ENCODE measurements at places on chromosomes 2 and 18.

GRCh38 chr2:2254206-2254605, 76.9 kb downstream of the MYT1L start:
- no peak for DNase-seq

- no peak for DNase-seq
Observed at GRCh38 chr18:22814329-22814703, 118.8 kb upstream of the RBBP8 start.

DNA sequence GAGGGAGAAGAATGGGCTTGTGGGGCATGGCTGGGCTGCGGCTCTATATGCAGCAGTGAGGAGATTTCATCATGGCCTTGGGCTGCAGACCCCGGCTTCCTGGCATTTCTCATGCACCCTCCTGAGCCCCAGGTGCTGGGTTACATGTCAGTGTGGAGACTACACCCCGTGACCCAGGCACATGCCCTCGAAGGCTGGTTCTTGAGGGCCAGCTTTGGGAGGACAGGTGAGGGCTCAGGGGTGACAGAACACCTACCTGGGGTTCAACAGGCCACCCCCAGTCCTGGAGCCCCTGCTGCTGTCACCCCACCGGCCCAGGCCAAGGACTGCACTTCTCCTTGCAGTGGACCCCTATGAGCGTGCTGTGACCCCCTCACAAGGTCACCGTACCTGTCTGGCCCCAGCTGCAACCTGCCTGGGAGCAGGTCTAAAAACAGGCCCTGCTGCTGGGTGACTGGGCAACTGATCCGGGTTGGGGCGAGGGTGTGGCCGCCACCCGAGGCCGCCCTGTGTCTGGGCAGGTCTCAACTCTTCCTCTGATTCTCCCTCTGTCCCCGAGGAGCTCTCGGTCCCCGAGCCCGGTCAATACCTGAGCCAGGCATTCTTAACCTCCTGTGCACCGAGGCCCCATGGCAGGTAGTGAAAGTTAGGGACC, 94.8 kb upstream of the OTOS start:
- no peak for DNase-seq

DNA sequence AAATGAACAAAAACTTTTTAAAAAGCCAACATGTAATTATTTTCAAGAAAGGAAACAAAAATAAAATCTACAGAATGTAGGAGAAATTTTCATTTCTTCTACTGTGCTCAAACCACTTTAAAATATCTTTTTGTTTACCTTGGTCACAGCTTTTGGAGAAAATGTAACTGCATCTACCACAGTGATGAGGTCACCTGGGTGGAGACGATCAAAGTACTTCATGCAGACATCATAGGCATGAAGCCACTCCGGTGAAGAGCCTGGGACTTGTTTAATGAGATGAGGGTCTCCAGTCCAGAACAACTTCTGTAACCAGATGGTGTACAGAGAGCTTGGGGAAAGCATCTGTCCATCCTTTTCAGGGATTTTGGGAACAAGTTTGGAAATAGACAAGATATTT, 285.8 kb downstream of the NBAS start:
- no peak for DNase-seq

GRCh38 chr18:9096685-9097084, 5.8 kb upstream of the NDUFV2 start:
- DNase-seq = no peak

GRCh38 chr18:57443247-57443646, 8.1 kb downstream of the ONECUT2 start:
- DNase-seq = no peak

DNA sequence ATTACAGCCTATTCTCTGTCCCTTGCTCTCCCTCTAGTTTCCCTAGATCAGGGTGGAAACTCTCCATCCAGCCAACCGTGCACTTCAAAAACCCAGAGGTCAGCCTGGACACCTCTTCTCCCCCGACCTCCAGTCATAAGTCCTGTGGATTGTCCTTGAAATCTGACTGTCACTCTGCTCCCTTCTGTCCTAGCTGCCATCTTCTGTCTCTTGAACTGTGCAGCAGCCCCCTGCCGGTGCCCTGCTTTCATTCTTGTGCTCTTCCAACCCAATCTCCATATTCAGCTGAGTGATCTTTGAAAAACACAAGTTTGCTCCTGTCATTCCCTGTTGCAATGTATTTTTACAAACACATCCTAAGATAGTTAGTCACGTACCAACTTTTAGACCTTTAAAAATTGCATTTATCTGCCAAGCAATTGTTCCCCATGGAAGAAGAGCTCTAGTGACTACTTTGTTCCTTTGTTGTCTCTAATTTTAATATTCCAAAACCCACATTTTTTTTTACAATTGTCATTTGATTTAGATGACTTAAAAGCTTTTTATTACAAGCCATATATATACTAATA, 254.3 kb downstream of the CAMKMT start:
- DNase-seq = no peak

GRCh38 chr2:83067947-83068346, 1391.1 kb downstream of the SUCLG1 start:
- no peak for DNase-seq

- no peak for DNase-seq
Observed at GRCh38 chr2:125696560-125696959, 959.4 kb upstream of the GYPC start.

GRCh38 chr2:240507060-240507777, 50.6 kb downstream of the ANKMY1 start:
- DNase-seq = no peak

DNA sequence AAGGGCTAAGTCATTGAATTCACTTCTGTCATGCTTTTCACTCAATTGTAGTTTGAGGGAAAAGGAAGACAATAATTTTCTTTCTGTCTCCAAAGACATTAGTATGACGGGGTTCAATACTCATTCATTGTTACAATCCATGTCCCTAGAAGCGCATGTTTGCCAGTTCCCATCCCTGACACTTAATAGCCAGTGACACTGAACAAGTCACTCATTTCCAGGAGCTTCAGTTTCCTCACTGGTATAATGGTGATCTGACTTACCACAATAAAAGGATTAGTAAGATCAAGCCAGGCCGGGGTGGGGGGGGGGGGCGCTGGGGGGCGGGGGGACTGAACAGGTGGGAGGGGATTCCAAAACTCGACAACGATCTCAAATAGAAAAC, 144.8 kb upstream of the MAP3K20 start:
- no peak for DNase-seq

DNA sequence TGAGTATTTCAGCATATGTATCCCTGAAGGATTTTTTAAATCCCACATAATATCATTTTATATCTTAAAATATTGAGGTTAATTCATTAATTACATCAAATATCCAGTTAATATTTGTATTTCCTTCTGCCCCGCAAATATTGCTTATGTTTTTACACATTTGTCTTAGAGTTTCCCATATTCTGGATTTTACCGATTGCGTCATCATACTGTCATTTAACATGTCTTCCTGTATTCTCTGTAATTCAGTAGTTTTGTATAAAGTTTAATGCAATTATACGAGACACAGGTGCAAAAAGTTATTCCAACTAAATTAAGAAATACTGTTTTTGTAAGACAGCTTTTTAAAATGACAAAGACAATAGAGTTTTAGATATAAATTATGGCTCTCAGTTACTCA, 33.5 kb upstream of the UBXN4 start:
- no peak for DNase-seq

GRCh38 chr18:80000877-80001276, 12.5 kb upstream of the TXNL4A start:
- DNase-seq = no peak

- DNase-seq = no peak
Observed at GRCh38 chr18:62904396-62905285, 189.3 kb downstream of the PHLPP1 start.

GRCh38 chr2:233006648-233007047, 6.4 kb downstream of the NGEF start:
- DNase-seq = no peak

GRCh38 chr2:67522148-67522547, 125.0 kb downstream of the ETAA1 start:
- DNase-seq = no peak

DNA sequence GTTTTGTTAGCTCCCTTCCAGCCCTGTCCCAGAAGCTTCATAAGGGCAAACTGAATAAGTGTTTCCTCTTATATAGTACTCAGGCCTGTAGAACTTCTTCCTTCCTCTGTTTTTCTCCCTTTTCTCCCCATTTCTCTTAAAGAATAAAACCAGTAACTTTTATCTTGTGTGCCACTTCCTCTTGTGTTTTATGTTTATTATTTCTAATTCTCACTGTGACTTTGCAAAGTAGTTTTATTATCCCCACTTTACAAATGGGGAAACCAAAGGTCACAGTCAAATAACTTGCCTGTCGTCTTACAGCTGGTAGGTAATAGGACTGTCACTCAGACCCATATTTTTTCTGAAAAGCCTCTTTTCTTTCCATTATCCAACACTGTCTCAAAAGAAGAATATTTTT, 42.4 kb downstream of the RBBP8 start:
- no peak for DNase-seq

- no peak for DNase-seq
Observed at GRCh38 chr2:180901331-180901730, 79.1 kb upstream of the UBE2E3 start.

- DNase-seq = no peak
Observed at GRCh38 chr2:97645112-97645694, 659 bp upstream of the COX5B start.

- DNase-seq = no peak
Observed at GRCh38 chr2:46239847-46240181, 57.4 kb upstream of the EPAS1 start.

DNA sequence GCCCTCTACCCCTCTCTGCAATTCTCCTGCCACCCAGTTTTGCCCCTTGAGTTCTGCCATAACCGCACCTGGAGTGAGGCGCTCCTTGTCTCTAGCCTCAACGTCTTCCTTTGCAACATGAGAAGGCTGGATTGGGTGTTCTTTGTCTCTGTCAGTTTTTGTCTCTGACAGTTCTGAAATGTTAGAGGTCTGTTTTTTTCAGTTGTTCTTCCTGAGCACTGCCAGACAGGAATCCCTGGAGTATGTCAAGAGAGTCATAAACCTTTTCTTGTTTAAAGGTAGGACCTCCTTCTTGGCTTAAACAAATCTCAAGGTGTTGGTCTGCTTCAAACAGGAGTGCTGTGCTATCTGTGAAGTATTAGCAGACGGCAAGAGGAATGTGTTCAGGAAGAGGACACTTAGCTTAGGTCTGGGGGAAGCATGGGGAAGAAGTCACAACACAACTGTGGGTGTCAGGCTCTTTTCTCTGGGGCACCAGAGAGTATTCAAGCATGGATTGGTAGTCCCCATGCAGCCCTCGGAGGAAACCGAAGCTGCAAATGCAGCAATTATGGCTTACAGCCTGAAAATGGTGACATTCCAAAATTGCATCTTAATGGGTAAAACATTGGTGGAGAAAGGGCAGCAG, 32.3 kb downstream of the AFF3 start:
- no peak for DNase-seq

DNA sequence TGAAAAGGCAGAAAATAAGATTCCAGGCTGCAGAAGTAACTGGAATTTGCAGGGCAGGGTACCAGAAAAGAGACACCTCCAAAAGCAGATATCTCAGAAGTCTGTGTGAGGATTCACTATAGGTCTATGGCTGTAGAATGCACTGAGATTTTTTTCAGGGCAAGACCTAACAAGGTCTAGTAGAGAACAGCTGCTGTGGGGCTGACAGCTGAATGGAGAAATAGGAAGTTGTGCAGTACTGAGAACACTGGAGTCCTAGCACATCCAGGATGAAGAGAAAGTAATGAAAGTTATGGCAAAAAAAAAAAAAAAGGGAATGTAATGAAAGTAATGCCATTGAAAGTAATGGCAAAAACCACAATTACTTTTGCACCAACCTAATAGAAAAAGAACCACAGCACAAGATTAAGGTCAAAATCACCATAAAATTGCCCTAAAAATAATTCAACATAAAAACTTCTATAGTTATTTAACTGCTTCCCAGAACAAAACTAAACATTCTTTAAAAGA, 57.3 kb downstream of the CPO start:
- DNase-seq = no peak

- DNase-seq = no peak
Observed at GRCh38 chr2:64763126-64763525, 109.4 kb upstream of the SERTAD2 start.

DNA sequence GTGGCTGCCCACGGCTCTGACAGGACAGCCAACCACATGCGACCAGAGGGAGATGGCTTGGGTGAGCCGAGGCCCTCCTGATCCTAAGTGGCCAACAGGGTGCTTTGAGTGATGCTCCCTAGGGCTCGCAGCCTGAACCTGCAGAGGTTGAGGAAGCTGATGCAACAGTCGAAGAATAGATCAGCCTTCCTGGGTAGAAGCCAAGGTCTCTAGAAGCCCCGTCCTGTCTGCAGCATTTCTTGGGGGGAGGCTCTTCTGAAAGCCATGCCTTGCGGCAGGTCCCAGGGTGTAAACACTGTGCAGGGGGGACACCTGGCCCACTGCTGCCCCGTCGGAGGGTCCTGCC, 136.4 kb downstream of the HDAC4 start:
- DNase-seq = no peak
